Kidney (tissue), 22 donors: ENCODE measurements at places on chromosomes 4 and X. TPM values are rescaled to one million over a fixed set of nuclear protein-coding genes. Genes with fewer than 3 reads are reported as not detected.

The NWD2 gene
- polyA plus RNA-seq: not detected

The JCHAIN gene
- 5.1 TPM for polyA plus RNA-seq

DNA sequence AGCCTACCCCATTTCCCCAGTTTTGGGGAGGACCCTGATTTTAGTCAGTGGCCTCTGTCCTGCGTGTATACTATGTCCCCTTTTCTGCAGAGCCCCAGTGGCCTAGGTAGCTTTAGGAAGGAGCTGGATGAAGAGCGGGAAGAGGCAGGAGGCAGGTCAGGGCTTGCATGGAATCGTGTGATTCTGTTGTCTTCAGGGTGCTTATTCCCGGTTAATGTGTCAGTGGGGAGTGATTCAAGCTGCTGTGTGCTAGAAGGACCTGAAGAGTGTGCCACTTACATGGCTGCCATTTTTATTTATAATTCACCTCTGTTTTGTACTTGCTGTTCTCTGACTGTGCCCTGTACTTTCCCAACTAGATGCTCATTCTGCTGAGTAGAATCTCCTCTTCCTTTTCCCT lies 127.3 kb upstream of the AMOT start:
- DNase-seq: no peak

DNA sequence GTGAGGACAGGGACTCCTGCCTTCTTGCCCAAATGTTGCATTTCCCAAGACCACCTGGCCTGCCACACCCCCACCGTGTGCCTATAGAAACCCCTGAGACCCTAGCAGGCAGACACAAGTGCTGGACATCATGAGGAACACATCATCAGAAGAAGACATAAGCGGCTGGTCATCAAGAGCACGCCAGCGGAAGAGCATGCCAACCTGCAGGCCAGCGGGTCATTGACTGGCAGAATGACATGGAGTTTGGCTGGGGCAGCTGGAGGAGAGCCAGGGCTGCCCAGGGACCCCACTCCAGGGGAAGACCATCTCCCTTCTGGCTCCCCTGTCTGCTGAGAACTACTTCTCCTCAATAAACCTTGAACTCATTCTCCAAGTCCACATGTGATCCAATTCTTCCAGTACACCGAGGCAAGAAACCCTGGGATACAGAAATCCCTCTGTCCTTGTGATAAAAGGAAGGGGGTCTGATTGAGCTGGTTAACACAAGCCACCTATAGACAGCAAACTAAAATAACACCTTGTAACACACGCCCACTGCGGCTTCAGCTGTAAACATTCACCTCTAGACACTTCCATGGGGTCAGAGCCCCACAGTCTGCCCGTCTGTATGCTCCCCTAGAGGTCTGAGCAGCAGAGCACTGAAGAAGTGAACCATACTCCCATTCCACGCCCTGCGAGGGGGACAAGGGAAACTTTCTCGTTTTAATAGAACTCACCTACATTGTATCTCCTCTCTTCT lies 164.8 kb upstream of the EMCN start:
- DNase-seq: no peak

- no peak for DNase-seq
These were observed 63.4 kb downstream of the NFKB1 start for GRCh38 chr4:102564399-102565059.

GRCh38 chr4:7076696-7077082 lies 8.8 kb upstream of the GRPEL1 start:
- no peak for DNase-seq
